ENCODE measurements at places on chromosomes 7 and 10.

DNA sequence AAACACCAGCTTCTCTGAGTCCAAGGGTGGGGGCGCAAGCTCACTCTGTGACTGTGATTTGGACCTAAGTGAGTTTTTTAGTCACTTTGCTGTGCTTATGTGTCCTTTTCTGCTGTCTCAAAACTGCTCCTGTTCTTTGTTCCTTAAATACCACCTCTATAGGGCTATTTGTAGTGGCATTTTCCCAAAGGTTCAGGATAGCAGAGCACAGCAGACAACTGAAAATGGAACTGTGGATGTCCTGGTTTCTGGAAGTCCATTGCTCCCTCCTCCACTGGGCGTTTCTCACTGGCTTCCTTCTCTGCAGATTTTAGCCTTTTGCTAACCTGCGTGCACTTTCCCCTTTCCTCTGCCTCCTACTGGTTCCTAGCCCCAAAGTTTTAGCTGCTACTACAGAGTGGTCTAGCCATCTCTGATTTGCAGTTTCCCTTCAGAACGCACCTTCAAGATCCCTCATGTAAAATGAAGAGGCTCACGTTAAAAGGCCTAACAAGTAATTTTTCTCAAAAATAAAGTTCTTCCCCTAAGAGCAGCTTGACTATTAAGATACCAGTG is 25.6 kb downstream of the BLVRA start:
- DNase-seq, result no peak

GRCh38 chr7:148395990-148396716 is 194.4 kb upstream of the C7orf33 start:
- no peak for DNase-seq

- no peak for DNase-seq
Measured at GRCh38 chr10:13852872-13853271, 266.1 kb downstream of the PRPF18 start.

DNA sequence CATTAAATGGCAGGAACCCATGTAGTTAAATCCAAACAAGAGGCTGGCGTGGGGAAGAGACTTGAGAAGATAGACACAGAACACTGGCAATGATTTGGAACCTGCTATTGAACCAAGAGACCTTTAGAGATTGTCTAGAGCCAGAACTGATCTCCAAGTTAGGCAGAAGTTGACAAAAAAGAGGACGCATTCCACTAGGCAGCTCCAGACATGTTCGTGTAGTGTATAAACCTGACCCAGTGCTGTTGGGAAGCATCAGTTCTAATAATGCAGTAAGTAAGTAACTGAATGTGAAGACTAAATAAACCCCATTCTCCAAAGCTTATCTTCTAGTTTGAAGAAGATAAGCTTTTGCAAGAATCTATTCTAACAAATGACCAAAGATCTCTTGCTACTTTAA is 50.8 kb downstream of the AP3M1 start:
- no peak for DNase-seq

- DNase-seq, result no peak
Measured at GRCh38 chr7:70177166-70177565, 578.9 kb downstream of the AUTS2 start.

- DNase-seq, result no peak
Measured at GRCh38 chr10:56449770-56450169, 88.7 kb upstream of the ZWINT start.

GRCh38 chr7:37033141-37033540 is 308.8 kb upstream of the AOAH start:
- no peak for DNase-seq

- DNase-seq, result no peak
Measured at GRCh38 chr7:126411821-126412383, 840.8 kb downstream of the GRM8 start.

DNA sequence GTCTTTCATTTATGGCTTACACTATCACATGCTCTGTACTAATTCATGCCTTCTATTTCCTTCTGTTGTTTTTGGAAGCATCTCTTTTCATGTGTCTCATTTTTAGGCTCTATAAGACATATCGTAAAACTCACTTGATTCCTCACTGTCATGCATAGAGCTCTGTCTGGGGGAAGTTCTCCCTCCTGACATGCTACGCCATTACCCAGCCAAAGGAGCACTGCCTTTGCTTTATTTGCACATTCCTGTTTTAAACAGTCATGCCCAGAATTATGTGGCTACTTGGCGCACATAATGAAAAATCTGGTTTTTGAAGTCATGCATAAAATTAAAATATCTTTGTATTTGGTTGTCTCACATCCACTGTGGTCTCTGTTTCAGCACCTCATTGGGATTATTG is 17.6 kb upstream of the AKR1C3 start:
- no peak for DNase-seq
